ENCODE measurements at places on chromosomes 4 and X. TPM values are rescaled to one million over a fixed set of nuclear protein-coding genes. Genes with fewer than 3 reads are reported as not detected.

Gene ACE2
- not detected for polyA plus RNA-seq

Gene PCDH18
- polyA plus RNA-seq, result 35.2 TPM

Gene ZRSR2
- 12.3 TPM for polyA plus RNA-seq

Gene PDZD4
- polyA plus RNA-seq, result 2.4 TPM

Gene PRDM8
- polyA plus RNA-seq, result 10.6 TPM

Gene RHOXF2
- polyA plus RNA-seq, result 0.09 TPM

Gene MBNL3
- polyA plus RNA-seq, result 10.6 TPM

Gene NLRP2B
- not detected for polyA plus RNA-seq

Gene NAP1L5
- polyA plus RNA-seq, result 6.6 TPM

Gene KLKB1
- polyA plus RNA-seq, result 0.15 TPM

Gene PLP1
- 54.6 TPM for polyA plus RNA-seq

Gene UNC5C
- 0.46 TPM for polyA plus RNA-seq

Gene NEUROG2
- 0.08 TPM for polyA plus RNA-seq
